ENCODE measurements at places on chromosomes 4 and X.

- no peak for DNase-seq
Measured at GRCh38 chrX:50889582-50889981, 21.0 kb upstream of the BMP15 start.

GRCh38 chr4:139904406-139904805, 238.8 kb downstream of the MGST2 start:
- no peak for DNase-seq

DNA sequence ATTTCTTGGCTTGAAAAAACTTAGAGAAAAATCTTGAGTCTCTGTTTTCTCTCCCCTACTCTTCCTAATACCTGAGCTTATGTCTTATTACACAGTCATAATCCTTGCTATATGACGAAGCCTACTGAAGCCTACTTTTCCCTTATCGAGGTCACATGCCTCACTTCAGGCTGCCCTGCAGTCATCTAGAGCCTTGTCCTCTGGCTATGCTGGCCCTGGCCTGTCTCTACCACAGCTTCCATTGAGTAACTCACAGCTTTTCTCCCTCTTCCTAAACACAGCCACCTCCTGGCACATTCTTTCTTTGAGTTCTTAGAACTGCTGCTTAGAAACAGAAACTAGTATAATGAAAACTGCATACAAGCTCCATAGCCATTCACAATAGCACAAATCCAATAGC, 1698.3 kb downstream of the STIM2 start:
- peak; percentile 20 for DNase-seq

GRCh38 chr4:112982680-112983079, 66.8 kb upstream of the ANK2 start:
- DNase-seq, result no peak

- DNase-seq, result no peak
Measured at GRCh38 chr4:109412776-109413175, 20.8 kb upstream of the SEC24B start.

- DNase-seq, result no peak
Measured at GRCh38 chrX:138718941-138719340, 7.4 kb upstream of the FGF13 start.

All from OCI-M1 (cell line).